ENCODE measurements at places on chromosomes 7 and 10.

GRCh38 chr10:44960088-44960460, 472 bp downstream of the RASSF4 start:
- no peak for DNase-seq

GRCh38 chr10:21364196-21365114, 161.0 kb downstream of the SKIDA1 start:
- DNase-seq = no peak

DNA sequence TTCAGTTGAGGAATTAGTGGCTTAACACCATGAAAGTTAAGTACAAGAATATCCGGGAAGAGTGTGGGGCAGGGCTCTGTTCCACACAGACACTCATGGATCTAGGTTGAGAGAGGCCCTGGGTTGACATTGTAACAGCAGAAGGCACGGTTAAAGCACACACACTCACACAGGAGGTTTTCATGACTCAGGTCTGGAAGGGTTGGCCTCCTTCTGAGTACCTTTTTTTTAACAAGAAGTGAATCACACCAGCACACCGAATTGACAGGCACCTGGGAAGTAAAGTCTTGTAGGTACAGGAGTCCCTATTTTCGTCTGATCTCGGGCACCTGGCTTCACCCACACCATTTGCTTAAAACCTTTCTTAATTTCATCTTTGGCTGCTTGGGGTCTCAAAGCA, 509.4 kb upstream of the ADARB2 start:
- DNase-seq = no peak

GRCh38 chr10:71683301-71683700, 36.3 kb downstream of the C10orf105 start:
- DNase-seq = no peak

DNA sequence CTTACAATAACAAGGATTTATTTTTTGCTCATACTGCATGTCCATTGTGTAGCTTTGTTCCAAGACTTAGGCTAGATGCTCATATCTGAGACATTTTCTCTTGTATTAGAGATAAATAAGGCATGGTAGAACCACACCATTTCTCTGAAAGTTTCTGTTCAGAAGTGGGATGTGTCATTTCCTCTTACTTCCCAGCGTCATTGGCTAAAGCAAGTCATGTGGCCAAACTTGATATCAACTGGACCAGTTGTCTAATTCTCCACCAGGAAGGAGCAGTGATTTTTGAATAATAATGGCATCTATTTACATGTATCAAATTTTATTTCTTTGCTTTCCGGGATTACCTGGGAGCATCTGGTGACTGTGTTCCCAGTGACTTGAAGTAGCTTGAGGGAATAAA, 38.3 kb downstream of the AHCYL2 start:
- no peak for DNase-seq

GRCh38 chr7:133675510-133676218, 422.8 kb downstream of the EXOC4 start:
- DNase-seq = no peak

GRCh38 chr10:11404901-11405300, 206.5 kb downstream of the USP6NL start:
- no peak for DNase-seq

- no peak for DNase-seq
Measured at GRCh38 chr7:39407723-39408122, 158.5 kb upstream of the YAE1 start.

DNA sequence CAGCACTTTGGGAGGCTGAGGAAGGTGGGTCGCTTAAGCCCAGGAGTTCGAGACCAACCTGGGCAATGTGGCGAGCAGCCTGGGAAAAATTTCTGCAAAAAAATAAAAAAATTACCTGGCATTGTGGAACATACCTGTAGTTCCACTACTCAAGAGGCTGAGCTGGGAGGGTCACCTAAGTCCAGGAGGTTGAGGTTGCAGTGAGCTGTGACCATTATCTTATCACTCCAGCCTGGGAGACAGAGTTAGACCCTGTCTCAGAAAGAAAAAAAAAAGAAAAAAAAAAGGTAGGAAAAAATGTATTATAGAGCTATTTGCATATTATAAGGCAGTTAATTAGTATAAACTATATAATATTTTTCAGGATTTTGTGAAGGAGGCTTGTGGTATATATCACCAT, 11.0 kb upstream of the TSPAN13 start:
- DNase-seq = no peak

DNA sequence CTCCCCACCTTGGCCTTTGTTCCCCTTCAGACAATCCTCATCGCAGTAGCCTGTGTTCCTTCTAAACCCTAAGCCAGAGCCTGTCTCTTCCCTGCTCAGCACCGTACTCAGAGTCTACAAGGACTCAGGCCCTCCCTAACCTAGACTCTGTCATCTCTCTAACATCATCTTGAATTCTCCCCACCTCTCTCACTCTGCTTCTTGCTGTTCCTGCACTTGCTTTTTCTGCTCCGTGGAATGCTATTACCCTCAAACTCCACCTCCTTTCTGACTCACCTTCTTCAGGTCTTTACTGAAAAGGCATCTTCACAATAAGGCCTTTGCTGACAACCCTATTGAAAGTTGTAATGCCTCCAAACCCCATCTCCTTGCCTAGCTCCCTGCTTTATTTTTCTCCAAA, 141.0 kb downstream of the DKK1 start:
- no peak for DNase-seq

DNA sequence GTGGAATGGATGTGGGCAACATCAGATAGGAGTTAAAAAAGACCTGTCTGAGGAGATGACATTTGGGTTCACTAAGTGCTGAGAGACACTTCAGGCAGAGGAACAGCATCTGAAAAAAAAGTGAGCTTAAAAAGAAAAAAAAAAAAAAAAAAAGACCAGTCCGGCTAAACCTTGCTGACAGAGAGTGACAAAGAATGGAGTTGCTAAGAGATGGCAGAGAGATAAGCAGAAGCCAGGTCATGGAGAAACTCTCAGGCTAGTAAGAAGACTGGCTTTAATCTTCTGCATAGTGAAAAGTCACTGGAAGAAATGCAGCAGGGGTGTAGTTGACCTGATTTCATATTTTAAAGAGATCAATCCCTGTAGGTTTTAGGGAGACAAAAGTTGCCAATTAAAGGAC, 711.1 kb upstream of the SEMA3D start:
- DNase-seq = no peak

DNA sequence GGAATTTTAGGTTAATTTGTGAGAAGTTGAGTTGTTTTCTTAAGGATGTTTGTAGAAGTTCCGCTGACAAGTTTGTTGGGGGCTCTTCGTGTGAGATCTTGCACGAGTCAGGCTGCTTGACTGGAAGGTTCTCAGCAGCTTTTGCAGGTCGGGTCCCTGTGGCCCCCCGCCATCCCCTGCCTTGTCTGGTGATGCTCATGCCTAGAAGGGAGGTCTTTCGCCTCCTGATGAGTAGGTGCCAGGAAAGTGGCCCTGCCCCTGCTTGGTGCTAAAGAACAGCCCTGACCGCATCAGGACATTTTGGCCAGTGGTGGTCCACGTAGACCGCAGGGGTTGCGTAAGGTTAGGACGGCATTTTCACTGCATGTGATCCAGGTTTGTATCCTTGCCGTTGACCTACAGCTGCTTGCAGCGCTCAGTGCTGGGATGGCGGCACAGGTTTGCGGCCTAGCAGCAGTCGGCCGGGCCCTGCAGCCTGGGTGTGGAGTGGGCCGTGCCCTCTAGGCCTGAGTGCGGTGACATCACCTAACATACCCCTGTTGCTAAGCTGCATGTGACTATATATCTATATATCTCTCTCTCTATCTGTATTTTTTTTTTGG, 62.4 kb downstream of the DNAJB6 start:
- no peak for DNase-seq

GRCh38 chr10:78292250-78292981, 258.8 kb downstream of the RPS24 start:
- no peak for DNase-seq

GRCh38 chr7:43645699-43646226, 62.9 kb downstream of the STK17A start:
- no peak for DNase-seq

- DNase-seq = no peak
Measured at GRCh38 chr10:33353853-33354252, 19.4 kb upstream of the NRP1 start.

GRCh38 chr7:36210291-36210922, 57.4 kb downstream of the EEPD1 start:
- DNase-seq = no peak

- no peak for DNase-seq
Measured at GRCh38 chr7:1253681-1254181, 21.1 kb downstream of the UNCX start.

DNA sequence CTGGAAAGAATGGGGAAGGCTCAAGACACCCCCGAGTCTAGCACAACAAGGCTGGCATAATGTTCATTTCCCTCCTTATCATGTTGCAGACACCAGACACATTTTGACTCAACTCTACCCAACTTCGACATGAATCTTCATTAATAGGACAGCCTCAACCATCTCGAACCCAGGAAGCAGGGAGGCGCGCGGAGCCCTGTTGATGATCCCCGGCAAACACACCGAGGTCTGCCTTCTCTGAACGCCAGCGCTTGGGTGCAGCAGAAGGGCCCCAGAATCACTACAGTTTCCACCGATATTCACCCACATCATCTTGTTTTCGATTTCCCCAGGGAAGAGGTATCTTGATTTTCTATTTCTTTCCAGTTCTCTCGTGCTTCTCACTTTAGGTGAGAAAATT, 563.6 kb downstream of the TCERG1L start:
- DNase-seq = no peak

- no peak for DNase-seq
Measured at GRCh38 chr7:138316421-138317043, 143.5 kb upstream of the TRIM24 start.

- DNase-seq = no peak
Measured at GRCh38 chr10:72819053-72819452, 74.5 kb upstream of the OIT3 start.

DNA sequence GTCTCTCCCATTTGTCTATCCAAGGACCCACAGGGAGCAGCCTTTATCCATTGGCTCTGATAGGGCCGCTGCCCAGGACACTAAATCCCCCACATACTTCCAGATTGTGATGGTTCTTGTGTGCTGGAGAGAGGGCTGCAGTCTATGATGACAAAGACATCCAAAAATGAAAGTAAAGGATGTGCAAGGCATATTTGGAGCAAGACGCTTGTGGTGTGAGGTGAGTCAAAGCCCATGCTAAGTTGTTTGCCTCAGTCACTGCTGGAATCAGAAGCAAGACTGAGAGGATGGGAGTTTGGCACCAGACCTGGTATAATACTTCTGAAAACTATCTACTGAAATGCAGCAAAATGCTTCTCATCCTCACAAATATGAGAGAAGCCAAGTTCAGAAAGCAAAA, 22.7 kb downstream of the ZNF22 start:
- no peak for DNase-seq

DNA sequence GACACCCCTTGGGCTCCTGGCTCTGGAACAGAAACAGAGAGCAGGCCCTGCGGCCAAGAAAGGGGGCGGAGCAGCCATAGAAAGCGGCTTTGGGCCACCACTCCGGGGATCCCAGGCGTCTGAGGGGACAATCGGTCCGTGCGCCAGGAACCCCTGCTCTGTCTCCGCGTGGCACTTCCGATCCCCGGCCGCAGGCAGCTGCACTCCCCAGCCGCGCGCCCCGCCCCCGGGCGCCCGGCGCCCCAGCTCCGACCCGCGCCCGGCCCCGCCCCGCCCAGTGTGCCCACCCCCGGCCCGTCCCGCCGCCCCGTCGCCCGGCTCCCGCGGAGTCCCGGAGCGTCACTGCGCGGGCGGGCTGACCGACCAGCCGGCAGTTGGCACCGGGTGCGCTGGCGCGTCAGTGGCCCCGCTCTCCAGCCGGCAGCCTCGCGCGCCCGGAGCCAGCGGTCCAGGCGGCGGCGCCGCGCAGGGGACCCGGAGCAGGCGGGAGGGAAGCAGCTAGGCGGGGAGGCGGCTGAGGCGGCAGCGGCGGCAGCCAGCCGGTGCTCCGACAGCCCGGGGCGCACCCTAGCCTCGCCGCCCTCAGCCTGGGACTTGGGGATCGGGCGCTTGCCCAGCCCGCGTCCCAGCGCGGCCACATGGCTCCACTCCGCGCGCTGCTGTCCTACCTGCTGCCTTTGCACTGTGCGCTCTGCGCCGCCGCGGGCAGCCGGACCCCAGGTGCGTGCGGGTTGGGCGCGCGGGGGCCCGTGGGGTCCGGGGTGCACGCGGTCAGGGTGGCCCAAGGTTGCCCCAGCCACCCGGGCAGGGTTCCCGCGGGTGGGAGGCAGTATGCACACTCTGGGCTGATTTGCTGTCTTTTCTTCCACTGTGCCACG, at the start of gene ADAMTS14:
Gene ADAMTS14 (plus strand): TSS at position 342 of the 878 bp plus-strand sequence. CDS start 297 bp downstream, at position 639.
- no peak for DNase-seq

GRCh38 chr7:43509906-43510305, 73.0 kb upstream of the STK17A start:
- DNase-seq = no peak

DNA sequence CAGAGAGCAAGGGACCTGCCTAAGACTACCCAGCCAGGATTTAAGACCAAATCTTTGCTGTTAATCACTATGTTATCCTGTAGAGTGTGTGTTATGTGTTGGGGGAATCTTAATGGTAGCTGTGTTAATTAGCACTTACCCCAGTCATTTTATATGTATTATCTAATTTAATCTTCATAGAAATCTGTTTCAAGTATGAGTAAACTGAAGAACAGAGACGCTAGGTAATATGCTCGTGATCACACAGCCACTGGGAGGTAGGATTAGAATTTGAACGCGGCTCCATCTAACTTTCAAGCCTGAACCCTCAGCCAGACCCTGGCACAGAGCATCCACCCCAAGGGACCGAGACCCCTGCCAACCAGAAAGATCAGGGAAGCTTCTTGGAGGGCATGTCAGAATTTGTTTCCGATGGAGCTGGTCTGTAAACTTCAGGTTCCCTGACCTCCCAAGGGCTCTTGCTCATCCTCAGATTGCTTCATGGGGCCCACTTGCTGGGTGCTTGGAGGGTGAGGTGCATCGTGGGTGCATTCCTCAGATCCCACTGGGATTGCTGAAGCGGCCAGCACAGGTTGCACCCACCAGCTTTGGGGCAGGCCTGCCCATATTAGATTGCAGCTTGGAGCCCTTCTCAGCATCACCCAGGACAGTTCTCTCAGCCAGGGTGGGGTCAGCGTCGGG, 105.0 kb downstream of the ZMIZ1 start:
- DNase-seq = no peak

- no peak for DNase-seq
Measured at GRCh38 chr10:81096558-81096957, 558.9 kb downstream of the SH2D4B start.

DNA sequence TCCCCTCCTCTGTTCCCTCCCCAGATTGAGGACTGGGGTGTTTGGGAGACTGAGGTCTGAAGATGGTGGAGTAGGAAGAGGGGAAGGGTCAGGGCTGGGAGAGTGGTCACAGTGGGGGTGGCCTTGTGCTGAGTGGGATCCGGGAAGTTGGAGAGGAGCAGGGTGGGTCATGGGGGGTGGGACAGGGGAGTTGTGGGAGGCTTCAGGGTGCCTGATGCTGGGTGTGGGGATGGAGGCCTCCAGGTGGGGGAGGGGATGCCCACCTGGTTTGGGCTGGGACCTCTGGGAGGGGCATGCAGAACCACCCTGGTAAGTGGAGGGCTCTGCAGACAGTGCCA, 2.6 kb downstream of the ZNF775 start:
- no peak for DNase-seq

GRCh38 chr7:150450491-150451001, at the start of gene GIMAP8:
TSS of gene GIMAP8 (plus strand) at chr7:150450630. CDS start at chr7:150466699, 16,069 bp downstream.
- peak; percentile 69 for DNase-seq

Data from activated naive CD4-positive, alpha-beta T cell treated with Interleukin-2 at 50 U/mL for 16 hours (primary cell).